Adipocyte (in vitro differentiated cells): ENCODE measurements at places on chromosomes 12 and 14.

DNA sequence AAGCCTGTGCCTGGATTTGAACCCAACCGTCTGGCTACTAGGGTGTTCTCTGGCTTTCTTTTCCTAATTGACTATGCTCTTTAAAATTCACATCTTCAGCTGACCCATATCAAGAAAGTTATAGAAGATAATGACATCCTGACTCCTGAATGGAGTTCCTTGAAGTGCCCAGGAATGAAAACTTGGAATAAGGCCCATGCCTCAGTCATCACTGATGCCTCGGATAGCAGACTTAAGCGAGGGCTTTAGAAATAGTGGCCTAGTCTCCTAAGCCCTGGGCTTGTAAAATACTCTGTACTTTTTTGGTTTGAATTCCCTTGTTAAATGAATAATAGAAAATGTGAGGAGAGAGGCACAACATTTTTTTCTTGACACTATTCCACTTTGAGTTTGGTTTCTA lies 39.0 kb downstream of the CHST11 start:
- no peak for DNase-seq

DNA sequence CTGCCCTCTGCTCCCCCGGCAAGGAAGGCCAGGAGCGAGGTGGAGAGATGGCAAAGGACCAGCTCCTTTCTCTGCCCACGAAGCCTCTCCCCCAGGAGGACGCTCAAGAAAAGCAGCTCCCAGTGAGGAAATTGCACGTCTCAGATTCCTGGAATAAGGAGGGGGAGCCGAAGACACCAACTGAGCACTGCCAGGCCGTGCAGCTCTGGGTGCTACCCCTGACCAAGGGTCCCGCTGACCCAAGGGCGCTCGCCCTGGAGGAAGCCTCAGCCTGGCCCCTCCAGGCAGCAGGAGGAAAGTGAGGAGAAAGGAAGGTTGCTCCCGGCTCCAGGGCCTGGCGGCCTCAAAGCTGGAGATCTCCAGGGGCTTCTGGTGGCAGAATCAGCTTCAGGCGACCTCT lies 174.1 kb upstream of the SFSWAP start:
- no peak for DNase-seq

GRCh38 chr12:119838826-119839600 lies 38.1 kb downstream of the CIT start:
- DNase-seq, result no peak

GRCh38 chr12:92292016-92292415 lies 146.4 kb upstream of the BTG1 start:
- DNase-seq, result no peak

DNA sequence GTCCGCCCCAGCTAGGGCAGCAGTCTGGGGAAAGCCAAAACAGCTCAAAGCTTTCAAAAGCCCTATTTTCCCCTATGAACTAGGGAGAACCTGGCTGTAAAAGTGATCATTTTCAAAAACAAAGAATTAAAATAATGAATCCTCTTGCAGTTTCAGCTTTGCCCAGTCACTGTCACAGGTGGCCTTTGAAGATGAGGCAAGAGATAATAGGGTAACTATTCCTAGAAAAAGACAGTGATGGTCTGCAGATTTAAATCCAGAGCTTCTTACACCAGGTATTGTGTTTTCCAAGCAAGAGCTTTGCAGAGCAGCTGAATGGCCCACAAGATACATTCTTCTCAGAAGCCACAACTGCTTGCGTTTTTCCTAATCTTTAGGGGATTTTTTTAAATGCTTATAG lies 80.2 kb upstream of the NUDT4 start:
- no peak for DNase-seq

- DNase-seq, result no peak
These were observed 198.5 kb downstream of the ATP23 start for GRCh38 chr12:58139894-58140293.

DNA sequence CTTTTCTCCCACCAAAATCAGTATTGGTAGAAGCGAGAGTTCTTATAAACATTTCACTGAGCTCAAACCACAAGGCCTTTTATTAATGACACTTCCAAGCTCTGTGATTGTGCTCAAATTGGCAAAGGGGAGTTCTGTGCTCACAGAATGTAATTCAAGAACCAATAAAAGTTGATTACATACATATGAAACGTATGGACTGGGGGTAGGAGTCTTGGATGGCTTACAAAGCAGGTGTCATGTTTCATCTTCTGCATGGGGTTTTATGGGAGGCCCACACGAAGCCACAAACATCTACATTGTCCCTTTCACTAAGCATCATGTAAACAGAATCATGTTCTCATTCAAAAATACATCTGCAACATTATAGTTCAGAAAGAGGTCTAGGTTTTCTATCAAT lies 828.3 kb downstream of the VRK1 start:
- DNase-seq, result no peak

- no peak for DNase-seq
These were observed 218.1 kb upstream of the RTL1 start for GRCh38 chr14:101121508-101122139.

GRCh38 chr12:30796891-30797371 lies 42.2 kb upstream of the CAPRIN2 start:
- DNase-seq, result peak; percentile 42

DNA sequence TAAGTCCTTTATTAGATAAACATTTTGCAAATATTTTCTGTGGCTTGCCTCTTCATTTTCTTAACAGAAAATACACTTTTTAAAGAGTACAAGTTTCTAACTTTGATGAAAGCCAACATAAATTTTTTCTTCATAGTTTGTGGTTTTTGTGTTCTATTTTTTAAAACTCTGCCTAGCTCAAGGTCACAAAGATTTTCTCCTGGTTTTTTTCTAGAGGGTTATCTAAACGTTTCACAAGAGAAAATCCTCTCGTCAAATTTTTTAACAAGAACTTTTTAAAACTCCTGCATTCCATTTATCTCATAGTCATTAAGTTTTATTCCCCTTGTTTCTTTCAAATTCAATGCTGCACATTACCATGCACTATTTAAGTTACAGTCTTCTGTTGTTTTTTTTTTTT lies 8.2 kb downstream of the AREL1 start:
- peak; percentile 57 for DNase-seq

- DNase-seq, result peak; percentile 90
These were observed 775 bp downstream of the GABARAPL1 start for GRCh38 chr12:10213168-10214135.

- DNase-seq, result no peak
These were observed 39.8 kb downstream of the GPR135 start for GRCh38 chr14:59425322-59425935.

DNA sequence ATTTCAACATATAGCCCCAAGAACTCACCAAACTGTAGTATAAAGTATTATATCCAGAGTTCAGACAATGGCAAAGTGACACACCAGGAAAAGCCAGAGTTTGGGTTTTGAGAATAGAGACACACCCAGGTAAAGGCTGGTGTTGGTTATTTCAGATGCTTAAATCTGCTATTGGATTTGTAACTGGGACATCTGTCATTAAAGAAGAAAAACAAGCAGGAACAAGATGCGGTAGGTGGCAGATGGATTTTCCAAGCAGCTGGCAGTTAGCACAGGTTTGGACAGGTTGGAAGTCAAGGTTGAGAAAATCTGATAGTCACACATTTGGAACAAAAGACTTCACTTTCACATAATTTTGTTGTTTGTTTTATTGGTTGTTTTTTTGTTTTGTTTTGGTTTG lies 14.4 kb upstream of the CDK17 start:
- no peak for DNase-seq

- DNase-seq, result no peak
These were observed 45.4 kb downstream of the ANO2 start for GRCh38 chr12:5899675-5900074.

GRCh38 chr12:12503384-12504078 lies 59.1 kb downstream of the DUSP16 start:
- no peak for DNase-seq

DNA sequence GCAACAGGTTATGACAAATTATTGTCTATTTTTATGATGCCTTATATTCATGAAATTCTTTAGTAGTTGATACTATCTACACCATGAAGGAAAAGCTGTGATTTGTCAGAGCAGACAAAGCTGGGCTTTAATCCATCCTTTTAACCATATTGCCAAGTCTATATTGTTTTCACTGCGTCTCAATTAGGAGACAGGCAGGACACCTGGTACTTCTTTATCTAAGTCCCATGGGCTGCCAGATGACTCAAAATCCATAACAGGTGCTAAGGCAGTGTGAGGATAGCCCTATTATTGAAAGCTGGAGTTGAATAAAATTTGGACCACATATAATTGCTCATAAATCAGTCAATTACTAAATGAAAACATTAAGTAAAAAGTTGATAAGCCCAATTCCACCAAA lies 22.6 kb downstream of the INSM2 start:
- DNase-seq, result no peak

GRCh38 chr14:94867946-94868771 lies 98.2 kb upstream of the GSC start:
- DNase-seq, result peak; percentile 30

GRCh38 chr14:68774771-68775613 lies 17.9 kb downstream of the ZFP36L1 start:
- DNase-seq, result peak; percentile 67

DNA sequence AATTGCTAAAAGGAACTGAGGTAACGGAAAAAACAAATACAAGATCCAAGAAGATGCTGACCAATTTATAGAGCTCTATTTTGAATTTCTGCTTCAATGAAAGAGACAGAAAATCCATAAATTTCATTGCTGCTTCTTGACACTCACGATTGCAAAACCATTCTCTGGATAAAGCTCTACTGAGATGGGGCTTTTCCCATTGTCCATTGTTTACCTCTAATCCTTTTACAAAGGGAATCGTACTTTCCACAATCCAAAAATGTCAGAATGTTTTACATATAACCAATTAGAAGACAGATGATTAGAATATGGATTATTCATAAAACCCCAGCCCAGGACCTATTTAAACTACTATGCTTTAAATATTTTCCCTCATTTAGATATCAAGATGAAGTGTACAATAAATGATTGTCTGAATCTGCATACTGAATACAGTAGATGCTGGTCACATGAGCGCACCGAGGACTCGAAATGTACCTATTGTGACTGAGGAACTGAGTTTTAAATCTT lies 16.7 kb upstream of the TMCC3 start:
- no peak for DNase-seq

DNA sequence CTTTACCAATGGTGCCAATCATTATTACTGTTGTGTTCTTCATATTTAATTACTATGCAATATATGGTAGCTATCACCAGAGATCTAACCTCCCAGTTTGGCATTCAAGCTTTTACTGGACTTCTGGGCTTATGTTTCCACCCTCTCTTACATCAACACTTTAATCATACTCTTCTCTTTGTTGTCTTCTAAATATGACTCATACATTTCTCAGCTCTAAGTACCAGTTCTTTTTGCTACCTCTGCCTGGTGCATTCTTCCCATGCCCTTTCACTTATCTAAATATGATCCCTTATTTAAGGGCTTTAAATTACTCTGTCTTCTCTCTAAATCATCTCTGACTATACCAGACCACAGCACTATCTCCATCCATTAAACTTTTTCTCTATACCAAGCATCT lies 246.1 kb upstream of the CCDC196 start:
- DNase-seq, result no peak

GRCh38 chr12:11814374-11814773 lies 164.9 kb downstream of the ETV6 start:
- peak; percentile 77 for DNase-seq

DNA sequence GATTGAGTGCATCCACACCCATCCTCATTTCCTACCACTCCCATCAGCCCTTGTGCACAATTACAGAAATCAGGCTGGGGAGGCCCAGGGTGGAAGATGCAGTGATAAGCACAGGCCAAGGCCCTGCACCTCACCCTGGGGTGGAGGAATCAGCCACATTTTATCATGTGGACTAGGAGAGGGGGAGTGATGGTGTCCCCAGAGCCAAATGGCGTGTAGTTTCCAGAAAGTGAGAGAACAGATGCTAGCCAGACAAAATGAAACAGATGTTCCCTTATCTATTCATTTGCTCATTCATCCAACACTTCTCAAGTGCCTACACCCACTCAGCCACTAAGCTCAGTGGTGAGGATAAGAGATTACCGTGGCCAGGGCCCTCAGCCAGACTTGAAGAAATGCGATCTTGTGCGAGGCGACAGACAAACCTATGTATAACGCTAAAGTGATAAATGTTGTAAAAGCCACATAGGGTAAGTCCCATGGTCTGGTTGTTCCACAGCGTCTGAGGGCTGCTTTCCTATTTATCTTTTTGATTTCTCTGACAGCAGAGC lies 93.6 kb downstream of the STAB2 start:
- DNase-seq, result no peak

DNA sequence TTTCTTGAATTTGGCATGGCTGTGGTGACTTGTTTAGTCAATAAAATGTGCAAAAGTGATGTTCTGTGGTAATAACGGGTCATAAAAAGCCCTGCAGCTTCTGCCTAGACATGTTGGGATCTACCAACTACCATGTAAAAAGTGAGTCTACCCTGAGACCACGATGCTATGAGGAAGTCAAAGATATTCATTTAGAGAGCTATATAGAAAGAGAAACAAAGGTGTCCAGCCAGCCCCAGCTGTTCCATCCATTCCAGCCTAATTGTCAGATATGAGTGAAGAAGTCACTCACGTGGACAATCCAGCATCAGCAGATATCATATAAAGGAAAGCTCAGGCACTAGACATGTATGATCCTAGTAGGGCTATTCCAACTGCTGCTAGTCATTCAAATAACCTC lies 117.2 kb upstream of the SSTR1 start:
- no peak for DNase-seq

DNA sequence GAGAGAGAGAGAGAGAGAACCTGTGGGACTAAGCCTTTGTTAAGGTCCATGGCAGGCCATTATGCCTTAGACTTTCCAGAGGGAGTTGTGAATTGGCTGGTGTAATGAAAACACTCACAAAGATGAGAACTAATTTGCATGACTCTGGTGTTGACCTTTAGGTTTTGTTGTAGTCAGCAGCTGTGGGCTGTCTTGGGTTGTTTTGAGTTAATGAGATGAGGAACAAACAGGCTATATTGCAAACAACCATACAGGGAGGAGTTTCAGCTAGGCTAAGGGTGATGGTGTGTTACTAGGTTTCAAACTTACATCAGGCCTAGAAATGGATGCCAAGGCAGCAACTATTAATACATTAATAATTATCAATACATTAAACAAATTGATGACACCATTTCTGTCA lies 26.3 kb downstream of the ATXN7L3B start:
- DNase-seq, result no peak

- no peak for DNase-seq
These were observed 243.1 kb downstream of the AKAP6 start for GRCh38 chr14:32571995-32572866.

GRCh38 chr14:52313903-52314594 lies at the start of gene PTGER2:
TSS of gene PTGER2 (plus strand) at chr14:52314312. CDS start at chr14:52314549, 237 bp downstream.
- peak; percentile 97 for DNase-seq

DNA sequence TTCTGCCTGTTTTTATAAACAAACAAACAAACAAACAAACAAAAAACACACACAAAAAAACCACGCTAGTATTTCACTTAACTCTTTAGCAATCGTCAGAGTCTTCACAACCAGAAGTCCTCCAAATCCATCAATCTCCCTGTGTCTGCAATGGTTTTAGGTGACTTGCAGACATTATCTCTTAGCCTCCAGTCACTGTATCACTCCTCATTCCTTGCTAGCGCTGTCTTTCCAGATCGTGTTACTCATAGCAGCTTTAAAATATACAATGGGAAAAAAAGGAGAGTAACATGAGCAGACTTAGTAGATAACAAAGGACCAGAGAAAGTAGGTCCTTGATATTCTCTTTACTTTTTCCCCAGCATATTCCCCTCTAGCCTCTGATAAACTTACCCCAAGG lies 15.5 kb upstream of the ETNK1 start:
- DNase-seq, result no peak
